Lung (tissue), 17 donors: ENCODE measurements at places on chromosomes 4 and X.

GRCh38 chrX:24081661-24082154 is 27.0 kb downstream of the EIF2S3 start:
- peak; percentile 57 for DNase-seq

GRCh38 chr4:145524552-145524951 is 42.9 kb downstream of the SMAD1 start:
- DNase-seq, result no peak

DNA sequence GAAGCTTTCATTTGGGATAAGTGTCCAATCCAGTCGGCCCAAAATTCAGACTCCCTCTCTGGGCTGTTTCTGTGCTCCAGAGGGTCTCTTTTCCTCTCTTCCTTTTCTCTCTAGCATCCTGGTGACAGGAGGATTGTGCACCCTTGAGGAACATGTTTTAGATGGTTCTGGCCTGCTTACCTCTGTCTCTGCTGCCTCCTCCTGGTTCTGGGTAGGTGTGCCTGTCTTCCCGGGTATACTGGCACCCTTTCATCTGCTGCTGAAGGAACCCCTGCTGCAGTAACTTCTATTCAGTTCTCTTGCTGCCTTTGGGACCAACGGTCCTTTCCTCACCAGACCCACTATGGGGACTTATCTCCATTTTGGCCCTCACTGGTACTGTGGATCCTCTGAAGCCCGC is 53.2 kb downstream of the HMGB2 start:
- no peak for DNase-seq

DNA sequence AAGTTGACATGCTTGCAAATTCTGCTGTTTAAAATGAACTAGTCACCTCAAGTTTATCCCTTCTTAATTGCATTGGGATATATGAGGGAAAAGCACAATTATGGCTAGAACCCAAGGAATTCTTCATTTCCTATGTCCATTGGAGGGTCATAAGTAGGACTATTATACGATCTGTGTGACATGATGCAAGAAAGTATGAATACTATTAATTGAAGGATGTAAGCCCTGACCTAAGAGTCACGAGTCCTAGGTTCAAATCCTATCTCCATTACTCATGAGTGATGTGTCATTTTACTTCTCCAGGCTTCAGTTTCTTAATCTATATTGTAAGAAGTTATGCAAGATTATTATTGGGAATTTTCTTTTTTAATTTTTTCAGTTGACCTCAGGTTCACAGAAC is 542.9 kb upstream of the GRIA3 start:
- no peak for DNase-seq

DNA sequence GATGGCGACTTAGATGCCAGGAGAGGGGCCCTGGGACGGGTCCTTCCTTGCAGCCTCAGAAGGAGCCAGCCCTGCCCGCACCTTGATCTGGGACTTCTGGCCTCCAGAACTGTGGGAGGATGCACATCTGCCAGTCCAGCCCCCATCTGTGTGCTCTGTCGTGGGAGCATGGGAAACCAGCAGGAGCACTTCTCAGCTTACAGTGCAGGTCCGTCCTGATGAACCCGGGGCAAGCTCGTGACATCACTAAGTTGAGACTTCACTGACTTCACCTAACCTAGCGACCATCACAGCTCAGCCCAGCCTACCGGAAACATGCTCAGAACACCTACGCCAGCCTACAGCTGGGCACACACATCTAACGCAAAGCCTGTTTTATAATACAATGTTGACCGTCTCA is 38.1 kb downstream of the ABLIM2 start:
- DNase-seq, result no peak

DNA sequence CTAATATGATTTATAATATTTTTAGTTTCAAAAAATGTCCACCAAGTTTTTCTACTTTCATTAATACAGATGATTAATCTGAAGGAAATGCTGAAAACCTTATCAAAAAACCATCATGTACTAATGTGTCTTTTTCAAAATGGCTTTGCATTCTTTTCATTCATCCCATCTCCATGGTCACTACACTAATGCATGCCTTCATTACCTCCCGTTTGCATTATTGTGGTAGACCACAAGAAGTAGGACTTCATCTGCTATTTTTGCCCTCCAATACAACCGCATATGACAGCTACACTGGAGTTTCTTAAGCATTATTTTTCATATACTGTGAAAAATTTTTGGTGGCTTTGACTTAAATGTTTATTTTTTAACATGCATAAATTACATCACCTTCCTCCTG is 37.9 kb upstream of the FSTL5 start:
- DNase-seq, result no peak

GRCh38 chrX:132270699-132271098 is 51.5 kb upstream of the RAP2C start:
- no peak for DNase-seq

DNA sequence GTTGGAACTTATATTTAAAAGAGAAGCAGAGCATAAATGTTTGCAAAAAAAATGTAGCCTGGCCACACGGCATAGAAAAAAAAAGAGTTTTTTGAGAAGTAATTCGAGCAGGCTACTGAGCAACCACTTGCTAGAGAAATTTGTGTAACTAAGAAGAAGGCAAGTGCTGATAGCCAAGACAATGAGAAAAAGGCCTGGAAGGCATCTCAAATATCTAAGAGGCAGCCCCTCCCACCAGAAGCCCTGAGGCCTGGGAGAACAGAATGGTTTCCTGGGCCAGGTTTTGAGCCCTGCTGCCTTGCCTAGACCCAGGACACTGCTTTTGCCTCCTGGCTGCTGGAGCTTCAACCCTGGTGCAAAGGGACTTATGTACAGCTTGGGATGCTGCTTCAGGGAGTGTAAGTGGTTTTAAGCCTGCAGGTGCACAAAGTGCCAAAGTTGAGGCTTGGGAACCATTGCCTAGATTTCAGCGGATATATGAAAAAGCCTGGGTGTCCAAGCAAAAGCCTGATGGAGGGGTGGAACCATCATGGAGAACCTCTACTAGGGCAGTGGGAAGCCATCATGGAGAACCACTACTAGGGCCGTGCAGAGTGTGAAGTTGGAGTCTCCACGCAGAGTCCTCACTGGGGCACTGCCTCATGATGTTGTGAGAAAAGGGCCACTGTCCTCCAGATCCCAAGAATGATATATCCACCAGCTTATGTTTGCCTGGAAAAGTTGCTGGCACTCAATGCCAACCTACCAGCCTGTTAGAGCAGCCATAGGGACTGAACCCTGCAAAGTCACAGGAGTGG is 9.7 kb downstream of the TECRL start:
- no peak for DNase-seq

- DNase-seq, result no peak
Measured at GRCh38 chr4:123898946-123899666, 502.5 kb downstream of the SPRY1 start.

GRCh38 chr4:89300499-89300898 is 7.1 kb downstream of the GPRIN3 start:
- no peak for DNase-seq

GRCh38 chr4:57084360-57084759 is 25.8 kb downstream of the IGFBP7 start:
- DNase-seq, result no peak

DNA sequence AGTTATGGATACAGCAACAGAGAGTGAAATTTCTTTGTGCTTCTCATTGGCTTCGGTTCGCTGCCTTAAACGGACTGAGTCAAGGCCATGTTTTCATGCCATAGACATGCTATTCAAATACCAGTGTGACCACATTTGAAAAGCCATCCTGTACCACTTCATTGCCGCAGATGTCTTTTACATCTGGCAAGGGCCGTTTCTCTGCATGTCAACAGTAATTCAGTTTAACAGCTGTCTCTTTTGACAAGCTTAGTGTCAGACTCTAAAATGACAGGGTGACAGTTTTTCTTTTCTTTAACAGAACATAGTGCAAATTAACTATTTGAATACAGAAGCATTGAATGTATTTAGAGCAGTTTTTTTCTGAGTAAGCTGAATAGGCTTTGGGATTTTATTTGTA is 362.2 kb upstream of the POU3F4 start:
- no peak for DNase-seq

GRCh38 chr4:99165978-99166377 is 21.9 kb upstream of the ADH4 start:
- DNase-seq, result no peak

DNA sequence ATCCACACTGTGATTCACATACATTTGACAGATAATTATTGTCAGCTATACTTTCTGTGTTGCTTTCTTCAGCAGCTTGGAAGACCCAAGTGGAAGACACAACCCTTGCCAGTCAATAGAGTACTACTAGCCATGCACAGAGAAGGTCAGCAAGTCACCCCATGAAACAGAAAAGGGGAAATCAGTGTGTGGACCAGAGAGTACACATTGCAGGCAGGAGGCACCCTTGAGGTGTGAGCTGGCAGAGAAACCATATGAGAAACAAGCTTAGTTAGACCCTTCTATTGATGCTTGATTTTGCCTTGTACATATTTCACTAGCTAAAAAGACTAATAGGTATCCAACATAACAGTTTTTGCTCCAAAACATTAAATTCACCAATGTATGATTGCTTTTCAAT is 99.5 kb downstream of the NLGN4X start:
- no peak for DNase-seq

DNA sequence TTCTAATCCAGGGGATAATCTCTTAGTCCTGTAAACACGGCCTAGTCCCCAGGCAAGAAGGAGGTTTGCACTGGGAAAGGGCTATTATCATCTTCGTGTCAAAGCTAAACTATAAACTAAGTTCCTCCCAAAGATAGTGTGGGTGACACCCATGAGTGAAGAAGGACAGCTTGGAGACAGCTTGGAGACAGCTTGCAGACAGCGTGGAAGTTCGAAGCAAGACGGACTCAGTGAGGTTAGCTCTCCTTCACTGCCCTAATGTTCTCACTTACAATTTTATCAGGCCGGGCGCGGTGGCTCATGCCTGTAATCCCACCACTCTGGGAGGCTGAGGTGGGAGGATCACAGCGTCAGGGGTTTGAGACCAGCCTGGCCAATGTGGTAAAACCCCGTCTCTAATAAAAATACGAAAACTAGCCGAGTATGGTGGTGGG is 19.2 kb upstream of the PLCXD1 start:
- DNase-seq, result peak; percentile 9

- DNase-seq, result no peak
Measured at GRCh38 chr4:152705903-152706302, 26.1 kb upstream of the TMEM154 start.

GRCh38 chr4:121146530-121146929 is 17.6 kb downstream of the TNIP3 start:
- DNase-seq, result no peak

DNA sequence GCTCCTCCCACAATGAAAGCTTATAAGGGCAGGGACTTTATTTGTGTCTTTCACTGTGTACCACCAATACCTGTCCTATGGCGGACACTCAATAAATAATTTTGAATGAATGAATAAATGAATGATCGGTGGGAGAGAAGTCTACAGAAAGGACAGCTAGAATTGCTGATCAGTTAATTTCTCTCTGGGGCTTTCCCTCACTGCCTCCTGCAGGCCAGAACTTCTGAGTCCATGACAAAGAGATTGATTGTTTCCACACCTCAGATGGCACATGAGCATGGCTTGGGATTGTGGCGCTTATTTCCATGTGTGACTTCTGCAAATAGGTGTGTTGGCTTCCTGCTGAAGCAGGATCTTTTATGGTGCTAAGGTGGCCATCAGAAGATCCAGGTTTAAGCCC is 6.3 kb downstream of the FAM47E start:
- DNase-seq, result no peak

DNA sequence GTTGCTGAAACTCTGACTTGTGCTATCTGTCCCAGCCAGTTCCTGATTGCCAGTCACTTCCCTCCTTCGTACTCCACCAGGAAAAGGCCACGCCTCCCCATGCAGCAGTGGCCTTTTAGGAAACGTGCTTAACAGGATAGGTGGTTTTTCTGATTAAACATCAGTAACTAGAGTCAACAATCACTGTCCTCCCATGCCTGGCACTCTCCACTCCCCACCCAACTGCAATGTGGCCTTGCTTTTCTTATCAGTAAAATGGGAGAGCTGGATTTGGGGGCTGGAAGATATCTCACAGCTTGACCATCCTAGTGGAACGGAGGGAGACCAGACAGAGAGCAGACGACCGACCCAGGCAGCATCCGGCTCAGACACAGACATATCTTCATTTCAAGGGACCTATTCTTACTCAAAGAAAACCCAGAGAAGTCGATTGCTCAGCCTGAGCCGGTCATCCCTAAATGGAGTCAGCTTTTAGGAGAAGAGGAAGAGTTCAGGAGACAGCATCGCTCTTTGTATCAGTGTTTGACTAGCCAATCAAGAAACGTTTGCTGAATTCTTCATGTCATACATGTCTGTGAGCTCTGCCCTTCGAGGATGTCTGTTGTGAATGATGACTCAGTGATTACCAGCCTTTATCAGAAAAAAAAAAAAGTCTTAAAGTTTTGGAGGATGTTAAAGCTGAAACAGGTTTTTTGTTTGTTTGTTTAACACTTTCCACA is 12.7 kb upstream of the UBA6 start:
- no peak for DNase-seq

DNA sequence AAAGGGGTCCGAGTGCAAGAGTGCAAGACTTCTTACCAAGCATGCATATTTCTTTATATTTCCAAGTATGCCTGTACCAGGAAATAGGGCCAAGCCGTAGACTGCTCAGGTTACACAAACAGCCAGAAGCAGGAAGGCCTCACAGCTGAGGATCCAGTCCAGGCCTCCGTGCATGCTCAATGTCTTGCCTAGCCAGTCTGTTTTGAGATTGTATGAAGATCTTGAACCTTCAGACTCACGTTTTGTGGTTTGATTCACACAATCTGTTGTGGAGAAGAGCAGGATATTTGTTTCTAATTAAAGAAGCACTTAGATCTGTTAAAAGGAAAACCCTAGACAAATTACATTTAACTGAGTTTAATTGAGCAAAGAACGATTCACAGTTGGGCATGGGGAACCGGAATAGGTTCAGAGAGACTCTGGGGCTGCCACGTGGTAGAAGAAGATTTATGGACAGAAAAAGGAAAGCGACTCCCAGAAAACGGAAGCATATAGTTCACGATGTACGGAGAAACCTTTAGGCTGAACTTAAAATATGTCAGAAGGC is 1.2 kb downstream of the MGST2 start:
- peak; percentile 86 for DNase-seq

GRCh38 chr4:24771241-24771640 is 24.1 kb upstream of the SOD3 start:
- peak; percentile 67 for DNase-seq

- no peak for DNase-seq
Measured at GRCh38 chr4:77802402-77802801, 16.8 kb downstream of the CNOT6L start.
